Activated T-helper 2 cell treated with anti-CD3 and anti-CD28 coated beads, Interferon-gamma antibody, Interleukin-2, Interleukin-4, amounts not matched to agents 10 μg/mL and 5 μg/mL and 100 μg/mL, durations not matched to agents 14 hours and 24 hours and 36 hours (primary cell): ENCODE measurements at places on chromosomes 5 and 9. TPM values are rescaled to one million over a fixed set of nuclear protein-coding genes. Genes with fewer than 3 reads are reported as not detected.

DNA sequence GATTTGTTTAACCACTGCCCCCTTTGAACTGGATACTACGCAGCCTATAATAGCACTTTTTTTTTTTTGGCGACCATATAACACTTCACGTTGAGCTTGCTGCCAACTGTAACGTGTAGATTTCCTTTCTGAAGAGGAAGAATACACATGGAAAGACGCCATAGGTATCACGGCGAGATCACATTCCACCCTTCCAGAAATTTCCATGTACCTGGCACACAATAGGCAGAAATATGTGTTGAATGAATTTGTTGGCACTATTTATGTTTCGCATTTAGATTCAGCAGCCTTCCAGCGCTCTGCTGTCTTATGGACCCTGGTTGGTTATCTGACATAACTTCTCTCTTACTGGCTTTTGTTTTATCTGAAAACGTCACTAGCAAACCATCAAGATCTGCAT, 250.3 kb downstream of the SLIT3 start:
- no peak for DNase-seq

DNA sequence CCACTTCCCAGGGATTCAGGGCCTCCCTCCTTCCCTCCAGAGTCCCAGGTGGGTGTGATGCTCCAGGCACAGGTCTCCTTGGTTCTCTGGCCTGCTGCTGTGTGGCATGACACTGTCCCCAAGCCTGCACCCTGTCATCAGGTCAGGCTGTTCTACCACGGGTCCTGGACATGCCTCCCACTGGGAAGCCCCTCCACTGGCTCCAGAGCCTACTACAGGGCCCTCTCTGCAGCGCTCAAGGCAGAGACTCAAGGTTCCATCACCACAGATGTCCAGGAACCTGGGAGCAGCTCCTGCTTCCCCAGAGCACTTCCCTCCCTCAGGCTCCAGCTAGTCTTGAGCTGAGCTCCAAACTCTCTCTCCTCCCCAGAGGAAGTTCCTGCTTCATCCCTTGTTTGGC, 237.3 kb downstream of the PBX3 start:
- DNase-seq = no peak

DNA sequence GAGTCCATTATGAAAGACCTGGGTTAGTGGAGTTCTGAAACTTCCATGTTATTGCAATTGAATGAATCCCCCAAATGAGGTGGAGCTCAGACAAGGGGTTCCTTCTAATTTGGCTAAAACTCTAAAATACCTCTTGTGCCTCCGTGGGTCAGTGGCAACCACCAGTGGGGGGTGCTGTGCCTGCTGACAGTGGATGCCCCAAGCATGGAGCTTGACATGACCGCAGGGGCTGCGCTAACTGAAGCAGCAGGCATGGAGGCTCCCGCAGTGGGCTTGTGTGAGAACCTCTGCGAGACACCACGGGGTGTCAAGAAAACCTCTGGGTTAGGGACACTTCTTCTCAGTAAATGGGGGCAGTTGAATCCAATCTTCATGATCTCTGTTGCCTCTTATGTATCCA, 200.5 kb downstream of the DRD1 start:
- DNase-seq = no peak

DNA sequence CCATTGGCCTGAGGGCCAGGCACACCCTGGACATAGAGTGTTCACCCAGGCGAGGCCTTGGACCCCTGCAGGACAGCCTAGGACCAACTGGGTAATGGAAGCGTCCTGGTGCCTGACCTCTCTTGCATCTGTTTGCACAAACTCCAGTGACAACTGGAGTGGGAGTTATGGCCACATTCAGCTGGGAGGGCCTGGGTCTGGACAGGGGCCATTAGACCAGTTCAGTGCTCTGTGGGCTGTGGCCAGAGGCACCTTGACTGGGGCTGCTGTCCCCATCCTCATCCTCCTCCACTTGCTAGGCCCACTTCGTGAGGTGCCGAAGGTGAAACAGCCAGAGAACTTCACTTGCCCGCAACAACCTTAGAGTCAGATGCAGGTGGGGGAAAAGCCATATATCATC, 372.7 kb upstream of the IRX1 start:
- DNase-seq = no peak

GRCh38 chr9:84893419-84894128, 224.0 kb downstream of the NTRK2 start:
- no peak for DNase-seq

DNA sequence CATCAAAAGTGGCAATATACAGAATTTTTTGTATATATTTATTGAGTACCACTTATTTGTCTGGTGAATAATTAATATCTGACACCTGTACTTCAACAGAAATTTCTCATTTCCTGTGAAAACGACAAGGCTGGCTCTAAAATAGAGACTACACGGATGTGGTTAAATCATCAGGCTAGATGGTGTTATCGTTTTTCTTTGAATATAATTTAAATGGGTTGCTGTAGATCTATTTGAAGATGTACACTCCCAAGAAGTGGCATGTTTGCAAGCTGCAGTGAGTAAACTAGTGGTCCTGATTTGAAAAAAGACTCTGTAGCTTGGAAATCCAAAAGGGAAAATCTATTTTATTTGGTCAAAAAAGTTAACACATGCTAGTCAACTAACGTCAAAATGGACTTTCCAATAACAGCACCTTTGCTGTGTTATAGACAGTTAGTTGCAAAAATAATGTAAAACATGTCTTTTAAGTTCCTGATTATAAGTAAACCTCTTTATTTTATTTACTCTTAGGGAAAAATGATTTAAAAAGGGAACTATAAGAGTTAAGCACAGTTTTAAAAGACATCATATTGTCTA, 13.8 kb downstream of the ST8SIA4 start:
- no peak for DNase-seq

GRCh38 chr9:93111371-93112115, 15.5 kb downstream of the CARD19 start:
- DNase-seq = no peak

GRCh38 chr5:130425424-130425823, 521.2 kb downstream of the CHSY3 start:
- no peak for DNase-seq

DNA sequence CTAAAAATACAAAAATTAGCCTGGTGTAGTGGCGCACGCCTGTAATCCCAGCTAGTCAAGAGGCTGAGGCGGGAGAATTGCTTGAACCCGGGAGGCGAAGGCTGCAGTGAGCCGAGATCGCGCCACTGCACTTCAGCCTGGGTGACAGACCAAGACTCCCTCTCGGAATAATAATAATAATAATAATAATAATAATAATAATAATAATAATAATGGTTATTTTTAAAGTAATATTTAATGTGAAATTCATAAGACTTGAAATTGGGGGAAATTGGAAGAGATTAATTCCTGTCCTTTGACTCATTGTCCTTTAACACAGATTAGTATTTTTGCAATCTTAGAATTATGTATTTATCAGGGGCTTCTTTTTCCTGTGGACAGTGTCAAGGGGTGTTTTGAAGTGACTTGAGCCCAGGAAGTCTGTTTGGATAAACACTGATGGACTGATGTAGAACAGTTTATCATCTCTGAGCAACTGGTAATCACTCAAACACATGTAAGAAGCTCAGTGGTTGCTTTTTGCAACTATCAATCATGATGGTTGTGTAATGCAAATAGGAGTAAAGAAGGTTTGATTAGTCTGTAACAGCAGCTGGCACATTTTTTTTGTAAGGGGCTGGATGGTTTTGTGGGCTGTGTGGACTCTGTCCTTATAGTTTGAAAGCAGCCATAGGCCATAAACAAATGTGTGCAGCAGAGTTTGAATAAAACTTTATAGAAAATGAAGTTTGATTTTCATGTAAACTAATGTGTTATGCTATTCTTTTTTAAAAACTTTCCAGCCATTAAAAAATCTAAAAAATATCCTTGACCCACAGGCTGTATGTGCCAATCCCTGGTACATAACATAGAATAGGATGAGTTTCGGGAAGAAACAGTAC, 93.5 kb downstream of the F2RL2 start:
- no peak for DNase-seq

- DNase-seq = no peak
Observed at GRCh38 chr5:172280929-172281328, 2.6 kb downstream of the UBTD2 start.

- DNase-seq = peak; percentile 14
Observed at GRCh38 chr5:72366324-72366976, 46.3 kb downstream of the PTCD2 start.

GRCh38 chr9:19174127-19174912, 47.0 kb upstream of the PLIN2 start:
- DNase-seq = peak; percentile 21

GRCh38 chr5:111367115-111367514, 142.9 kb downstream of the CAMK4 start:
- no peak for DNase-seq

Gene WNT8A
- not detected in 2 replicates for total RNA-seq

Gene PCDHAC1
- not detected in 2 replicates for total RNA-seq

Gene PROP1
- total RNA-seq = not detected in 2 replicates

Gene PCDHB9
- total RNA-seq = not detected in 2 replicates

Gene EXOSC2
- 93.0 and 94.9 TPM in 2 replicates for total RNA-seq

Gene GZMA
- total RNA-seq = 95.1 and 96.9 TPM in 2 replicates

Gene NEUROG1
- not detected in 2 replicates for total RNA-seq

Gene CDC20B
- 0.18 TPM in 1 of 2 replicates, not detected in the other for total RNA-seq

Gene TMOD1
- 0.96 and 0.97 TPM in 2 replicates for total RNA-seq
